ENCODE measurements at places on chromosomes 3 and 15.

DNA sequence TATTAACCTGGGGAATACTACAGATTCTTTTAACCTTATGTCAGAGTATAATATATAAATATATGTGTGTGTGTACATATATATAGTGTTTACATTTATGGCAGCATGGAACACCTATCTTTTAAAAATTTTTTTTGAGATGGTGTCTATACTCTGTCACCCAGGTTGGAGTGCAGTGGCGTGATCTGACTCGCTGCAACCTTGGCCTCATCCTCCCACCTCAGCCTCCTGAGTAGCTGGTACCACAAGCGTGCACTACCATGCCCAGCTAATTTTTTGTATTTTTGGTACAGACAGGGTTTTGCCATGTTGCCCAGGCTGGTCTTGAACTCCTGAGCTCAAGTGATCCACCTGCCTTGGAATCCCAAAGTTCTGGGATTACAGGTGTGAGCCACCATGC, 18.5 kb upstream of the ERICH6 start:
- DNase-seq, result no peak

GRCh38 chr3:190178779-190179178, 58.1 kb upstream of the P3H2 start:
- DNase-seq, result no peak

DNA sequence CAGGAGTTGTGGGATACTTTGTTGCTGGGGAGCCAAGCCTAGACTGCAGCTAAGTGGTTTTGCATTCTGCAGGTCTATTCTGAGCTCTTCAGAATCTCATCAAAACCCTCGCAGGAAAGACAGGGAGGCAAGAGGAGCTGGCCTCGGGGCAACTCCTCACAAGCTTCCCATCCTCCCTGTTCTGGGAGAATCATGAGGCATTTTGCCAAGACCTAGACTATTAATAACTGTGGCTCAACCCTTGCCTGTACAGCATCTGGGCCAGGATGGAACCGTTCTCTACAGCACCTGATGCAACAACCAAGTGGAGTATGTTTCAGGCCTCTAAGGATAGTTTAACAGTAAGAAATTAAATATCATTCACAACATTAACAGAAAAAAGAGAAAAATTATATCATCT, 20.2 kb upstream of the SLC6A20 start:
- no peak for DNase-seq

DNA sequence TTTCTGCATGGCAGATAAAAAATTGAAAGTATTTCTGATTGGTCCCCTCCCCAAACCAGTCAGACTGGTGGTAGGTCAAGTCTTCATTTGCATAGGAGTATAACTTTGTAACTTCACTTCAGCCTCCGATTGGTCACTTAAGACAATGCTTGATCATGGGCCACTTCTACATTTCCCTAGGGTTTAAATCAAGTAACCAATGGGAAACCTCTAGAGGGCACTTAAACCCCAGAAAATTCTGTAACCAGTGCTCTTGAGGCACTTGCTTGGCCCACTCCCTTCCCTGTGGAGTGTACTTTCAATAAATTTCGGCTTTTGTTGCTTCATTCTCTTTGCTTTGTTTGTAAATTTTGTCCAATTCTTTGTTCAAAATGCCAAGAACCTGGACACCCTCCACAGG, 225.5 kb downstream of the ARPP21 start:
- DNase-seq, result no peak

- no peak for DNase-seq
Measured at GRCh38 chr3:71931922-71932321, 147.0 kb upstream of the PROK2 start.

GRCh38 chr15:55721554-55722185, 21.3 kb downstream of the PRTG start:
- DNase-seq, result no peak

DNA sequence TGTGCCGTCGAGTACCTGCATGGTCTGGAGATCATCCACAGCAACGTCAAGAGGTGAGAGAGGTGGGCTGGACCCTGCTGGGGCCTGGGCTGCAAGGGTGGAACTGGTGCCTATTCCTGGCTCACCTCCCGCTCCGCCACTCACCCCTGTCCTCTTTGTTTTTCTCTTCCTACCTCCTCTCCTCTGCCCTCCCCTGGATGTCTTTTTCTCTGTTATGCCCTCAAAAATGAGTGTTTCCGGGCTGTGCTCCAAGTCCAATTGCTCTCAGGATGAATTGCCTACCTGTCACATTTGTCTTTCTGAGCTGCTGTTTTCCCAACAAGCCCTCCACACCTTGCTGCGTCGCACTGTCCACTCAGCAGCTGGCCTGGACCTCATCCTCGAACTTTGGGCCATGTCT, 28.5 kb upstream of the TATDN2 start:
- no peak for DNase-seq

Data from iPS-NIHi11 (cell line).